ENCODE measurements at places on chromosomes 7 and 10. TPM values are rescaled to one million over a fixed set of nuclear protein-coding genes. Genes with fewer than 3 reads are reported as not detected.

GRCh38 chr10:42722575-42722974 lies 60.0 kb upstream of the BMS1 start:
- no peak overlapping the region for H3K27ac ChIP-seq
- H3K4me1 ChIP-seq: no peaks in the 10 kb centered on the region
- DNase-seq: no peak
- H3K36me3 ChIP-seq: no peaks in the 10 kb centered on the region
- H3K27me3 ChIP-seq: no peaks in the 10 kb centered on the region

DNA sequence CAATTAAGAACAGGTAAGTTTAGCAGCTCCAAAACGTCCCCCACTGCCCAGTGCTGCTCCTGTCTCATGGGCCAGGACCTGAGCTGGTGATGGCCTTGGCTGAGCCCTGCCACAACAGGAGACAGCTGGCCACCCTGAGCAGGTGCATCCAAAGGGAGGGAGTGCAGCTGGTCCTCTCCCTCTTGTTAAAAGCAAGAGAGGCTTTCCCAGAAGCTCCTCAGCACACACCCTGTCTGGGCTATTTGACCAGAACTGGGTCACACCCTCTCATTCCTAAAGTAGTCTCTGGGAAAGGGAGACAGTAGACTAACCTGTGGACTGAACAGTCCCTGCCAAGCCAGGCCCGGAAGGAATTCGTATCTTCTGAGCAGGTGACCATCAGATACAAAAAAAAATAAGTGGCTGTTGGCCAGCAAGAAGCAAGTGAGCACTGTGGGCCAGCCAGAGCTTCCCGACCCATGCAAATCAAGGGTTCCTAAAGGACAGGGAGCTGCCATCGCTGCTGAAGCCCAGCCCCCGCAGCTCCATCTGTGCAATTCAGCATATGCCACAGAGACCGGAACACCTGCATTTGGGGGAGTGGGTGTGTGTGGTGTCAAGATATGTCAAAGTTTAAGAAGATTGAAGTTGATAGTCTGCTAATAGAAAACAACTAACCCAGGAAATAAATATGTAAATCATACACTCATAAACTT lies 2.1 kb upstream of the TMEM72 start:
- H3K27ac ChIP-seq: no peak overlapping the region
- H3K4me1 ChIP-seq: peaks cover 30% of the 10 kb centered on the region
- H3K27me3 ChIP-seq: no peaks in the 10 kb centered on the region
- no peak for DNase-seq
- H3K4me3 ChIP-seq: no peak overlapping the region

DNA sequence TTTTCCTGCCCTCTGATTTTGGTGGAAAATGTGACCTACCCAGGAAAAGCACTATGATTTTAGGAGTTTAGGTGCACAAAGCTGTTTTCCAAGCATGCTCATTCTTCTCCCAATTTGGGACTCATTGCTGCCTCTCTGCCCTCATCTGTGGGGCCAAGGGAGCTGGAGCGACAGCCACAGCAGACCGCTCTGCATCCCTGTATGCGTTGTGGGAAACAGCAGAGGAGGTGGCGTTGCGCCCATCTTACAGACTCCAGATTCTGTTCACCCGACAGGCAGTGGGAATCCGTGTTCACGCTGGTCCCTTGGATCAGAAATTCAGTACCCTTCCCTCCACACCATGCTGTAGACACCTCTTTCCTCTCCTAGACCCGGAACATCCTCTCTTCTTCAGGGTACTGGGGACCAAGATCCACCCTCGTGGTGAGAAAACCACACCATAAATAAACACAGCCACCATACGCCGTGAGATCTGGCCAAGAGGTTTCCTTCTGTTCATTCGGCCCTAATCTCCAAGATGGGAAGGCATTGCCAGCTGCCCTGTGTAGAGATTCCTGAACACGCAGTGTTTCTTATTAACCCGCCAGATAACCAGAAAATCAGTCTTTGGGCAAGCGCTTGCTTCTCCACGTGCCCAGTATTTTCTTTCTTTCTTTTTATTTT lies 87.9 kb downstream of the CUX1 start:
- H3K27ac ChIP-seq: no peak overlapping the region
- no peaks in the 10 kb centered on the region for H3K36me3 ChIP-seq
- no peaks in the 10 kb centered on the region for H3K27me3 ChIP-seq
- DNase-seq: no peak

Gene PRKRIP1
- 20.2 TPM for total RNA-seq

Gene SMC3
- 21.7 TPM for total RNA-seq

Measured in upper lobe of left lung (tissue), 6 donors.